ENCODE measurements at places on chromosomes 4 and X.

DNA sequence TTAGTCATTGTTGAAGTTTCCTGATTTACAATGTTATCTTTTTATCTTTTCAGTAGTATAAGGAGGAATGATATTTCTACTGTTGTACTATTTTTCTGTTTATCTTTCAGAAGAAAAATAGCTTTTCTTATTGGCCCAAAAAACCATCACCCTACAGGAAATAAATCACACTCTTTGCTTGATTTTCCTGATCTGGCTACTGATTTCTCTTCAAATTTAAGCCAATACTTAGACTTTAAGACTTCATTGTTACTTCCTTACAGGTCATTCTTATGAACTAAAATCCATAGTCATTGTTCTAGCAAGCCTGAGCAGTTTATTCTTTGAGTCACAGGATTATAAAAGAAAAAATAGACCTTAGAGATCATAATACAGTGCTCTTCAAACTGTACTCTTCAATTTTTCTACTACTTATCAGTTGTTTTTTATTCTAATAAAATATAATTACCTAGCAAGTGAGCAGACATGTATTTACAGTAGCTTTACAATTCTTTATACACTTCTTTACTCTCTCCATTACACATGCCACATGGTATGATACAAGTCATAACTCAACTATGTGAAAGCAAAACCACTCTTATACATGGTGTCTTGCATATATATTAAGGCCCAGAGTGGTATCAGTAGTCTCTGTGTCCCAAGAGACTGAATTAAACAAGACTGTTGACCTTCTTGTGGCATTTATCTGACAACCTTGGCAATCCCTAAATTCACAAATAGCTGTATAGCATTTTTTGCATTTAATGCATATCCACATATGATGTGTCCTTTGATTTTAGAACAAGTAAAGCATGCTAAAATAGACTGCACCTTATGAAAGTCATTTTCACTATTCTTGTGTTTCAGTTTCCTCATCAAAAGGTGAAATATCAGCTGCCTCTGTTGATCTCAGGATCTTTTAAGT, 47.9 kb downstream of the TET2 start:
- DNase-seq, result no peak

DNA sequence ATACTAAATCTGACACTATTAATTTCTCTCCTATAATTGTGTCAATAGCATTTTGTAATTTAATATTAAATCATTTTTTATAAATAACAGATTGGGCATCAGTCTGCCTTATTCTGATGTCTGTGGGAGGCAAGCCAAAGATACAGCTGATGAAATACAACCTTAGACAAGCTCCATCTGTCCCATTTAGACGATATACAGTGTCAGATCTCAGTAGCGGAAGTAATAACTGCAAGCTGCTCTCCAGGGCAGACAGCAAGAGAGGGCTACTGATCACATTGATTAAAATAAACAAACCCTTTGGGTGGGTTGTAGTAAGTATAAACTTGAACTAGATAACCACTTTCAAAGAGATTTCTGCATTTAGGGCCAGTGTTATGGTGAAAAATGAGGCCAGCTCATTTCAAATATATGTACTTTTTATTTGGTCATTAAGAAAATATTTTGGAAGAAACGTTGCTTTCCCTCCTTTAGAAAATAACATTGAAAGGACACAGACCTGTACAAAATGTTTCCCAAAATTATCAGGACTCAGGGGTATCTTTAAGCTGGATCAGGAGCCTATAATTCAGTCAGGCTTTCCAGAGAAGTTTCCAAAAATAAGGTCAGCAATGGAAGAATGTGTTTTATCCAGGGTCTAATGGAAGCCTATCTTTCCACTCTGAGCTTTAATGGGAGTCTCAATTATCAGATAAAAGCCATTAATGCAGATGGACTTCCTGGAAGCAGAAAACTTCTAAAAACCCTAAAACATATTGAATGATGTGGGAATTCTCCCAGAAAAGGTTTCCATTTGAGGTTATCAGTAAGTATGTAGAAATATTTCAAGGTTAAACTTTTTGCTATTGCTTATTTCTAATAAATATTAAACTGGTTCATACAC, 1028.8 kb upstream of the IGFBP7 start:
- DNase-seq, result no peak

- no peak for DNase-seq
Observed at GRCh38 chr4:113122066-113122465, 72.6 kb downstream of the ANK2 start.

GRCh38 chr4:2958446-2958845, 4.8 kb downstream of the NOP14 start:
- no peak for DNase-seq

- no peak for DNase-seq
Observed at GRCh38 chr4:41977709-41978108, 3.8 kb upstream of the DCAF4L1 start.

GRCh38 chrX:39848243-39848642, 249.5 kb downstream of the BCOR start:
- DNase-seq, result no peak

GRCh38 chr4:144903953-144904711, 193.9 kb downstream of the ANAPC10 start:
- no peak for DNase-seq

GRCh38 chrX:111646515-111646914, 34.5 kb upstream of the ALG13 start:
- no peak for DNase-seq

DNA sequence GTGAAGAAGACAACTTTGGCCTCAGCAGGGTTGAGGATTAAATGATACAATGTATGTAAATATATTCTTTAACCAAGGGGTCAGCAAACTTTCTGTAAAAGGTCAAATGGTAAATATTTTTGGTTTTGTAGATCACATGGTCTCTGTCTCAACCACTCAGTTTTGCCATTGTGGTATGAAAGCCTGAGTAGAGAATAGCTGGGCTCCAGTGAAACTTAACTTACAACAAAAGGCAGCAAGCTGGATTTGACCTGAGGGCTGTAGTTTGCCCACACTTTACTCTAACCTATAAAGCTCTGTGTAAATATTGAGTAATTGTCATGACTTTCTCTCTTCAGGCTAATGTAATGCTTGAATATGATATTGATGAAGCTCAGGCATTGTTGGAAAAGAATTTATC, 19.6 kb downstream of the VBP1 start:
- no peak for DNase-seq

DNA sequence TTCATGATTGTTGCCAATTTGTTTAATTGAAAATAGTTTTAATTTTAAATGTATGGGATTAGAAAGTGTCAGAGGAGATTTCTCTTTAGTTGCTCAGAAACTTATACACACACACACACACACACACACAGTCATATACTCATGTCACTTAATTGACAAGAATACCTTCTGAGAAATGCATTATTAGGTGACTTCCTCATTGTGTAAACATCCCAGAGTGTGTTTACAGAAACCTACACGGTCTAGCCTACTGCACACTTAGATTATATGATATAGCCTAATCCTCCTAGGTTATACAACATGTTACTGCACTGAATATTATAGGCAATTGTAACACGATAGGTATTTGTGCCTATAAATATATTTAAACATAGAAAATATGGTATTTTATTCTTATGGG, 1327.4 kb downstream of the FSTL5 start:
- DNase-seq, result no peak

- DNase-seq, result peak; percentile 16
Observed at GRCh38 chr4:26885912-26886274, 25.3 kb downstream of the STIM2 start.

DNA sequence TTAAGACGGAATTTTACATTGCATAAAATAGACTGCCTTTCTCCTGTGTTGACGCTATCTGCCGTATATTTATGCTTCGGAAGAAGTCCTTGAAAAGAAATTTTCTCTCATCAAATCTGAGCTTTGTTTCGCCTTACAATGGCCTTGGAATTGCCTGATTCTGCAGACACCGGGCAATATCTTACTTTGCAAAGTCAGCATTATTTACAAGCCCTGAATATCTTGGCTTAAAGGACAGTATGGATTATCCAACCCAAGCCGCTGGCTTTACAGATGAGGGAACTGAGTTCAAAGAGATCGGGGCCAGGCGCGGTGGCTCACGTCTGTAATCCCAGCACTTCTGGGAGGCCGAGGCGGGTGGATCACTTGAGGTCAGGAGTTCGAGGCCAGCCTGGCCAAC, 1.1 kb upstream of the MANBA start:
- no peak for DNase-seq
